ENCODE measurements at places on chromosomes 7 and 10.
A peak's percentile ranks its signal among the peaks of the same experiment; 100 is the strongest.

- peak; percentile 35 for DNase-seq
These were observed 228.1 kb upstream of the PFKP start for GRCh38 chr10:2839081-2839725.

DNA sequence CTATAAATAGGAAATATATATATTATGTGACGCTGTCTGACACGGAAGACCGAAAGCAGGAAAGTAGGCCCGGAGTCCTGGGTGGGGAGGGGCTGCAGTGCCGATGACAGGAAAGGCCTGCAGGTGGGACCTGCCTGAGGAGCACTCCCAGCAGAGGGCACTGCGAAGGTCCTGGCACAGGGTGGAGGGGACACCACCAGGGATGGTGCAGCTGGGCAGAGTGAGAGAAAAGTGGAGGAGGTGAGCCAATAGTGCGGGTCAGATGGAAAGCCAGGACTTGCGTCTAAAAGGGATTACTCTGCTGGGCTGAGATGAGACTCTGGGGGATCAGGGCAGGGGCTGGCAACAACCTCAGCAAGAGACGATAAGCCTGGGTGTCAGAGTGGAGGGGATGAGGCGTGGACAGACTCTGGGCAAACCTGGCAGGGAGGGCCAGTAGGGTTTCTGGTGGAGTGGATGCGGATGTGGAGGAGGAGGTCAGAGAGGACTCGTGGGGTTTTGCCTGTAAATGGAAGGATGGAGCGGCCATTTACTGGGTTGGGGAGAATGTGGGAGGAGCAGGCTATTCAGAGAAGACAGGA lies 118.2 kb upstream of the ZNF746 start:
- DNase-seq, result no peak

GRCh38 chr7:115221456-115221855 lies 299.6 kb downstream of the MDFIC start:
- no peak for DNase-seq

DNA sequence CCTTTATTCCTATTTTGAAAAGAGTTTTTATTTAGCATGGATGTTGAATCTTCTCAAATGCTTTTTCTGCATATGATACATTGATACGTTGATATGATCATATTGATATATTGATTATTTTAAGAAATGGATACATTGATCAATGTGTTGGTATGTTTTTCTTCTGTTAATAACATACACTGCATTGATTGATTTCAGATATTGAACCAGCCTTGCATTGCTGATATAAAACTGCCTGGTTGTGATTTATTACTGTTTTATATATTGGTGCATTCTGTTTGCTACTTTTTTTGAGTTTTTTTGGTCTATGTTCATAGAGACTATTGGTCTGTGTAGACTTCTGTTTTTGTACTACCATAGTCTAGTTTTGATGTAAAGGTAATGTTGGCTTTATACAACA lies 26.8 kb upstream of the RABGEF1 start:
- no peak for DNase-seq

DNA sequence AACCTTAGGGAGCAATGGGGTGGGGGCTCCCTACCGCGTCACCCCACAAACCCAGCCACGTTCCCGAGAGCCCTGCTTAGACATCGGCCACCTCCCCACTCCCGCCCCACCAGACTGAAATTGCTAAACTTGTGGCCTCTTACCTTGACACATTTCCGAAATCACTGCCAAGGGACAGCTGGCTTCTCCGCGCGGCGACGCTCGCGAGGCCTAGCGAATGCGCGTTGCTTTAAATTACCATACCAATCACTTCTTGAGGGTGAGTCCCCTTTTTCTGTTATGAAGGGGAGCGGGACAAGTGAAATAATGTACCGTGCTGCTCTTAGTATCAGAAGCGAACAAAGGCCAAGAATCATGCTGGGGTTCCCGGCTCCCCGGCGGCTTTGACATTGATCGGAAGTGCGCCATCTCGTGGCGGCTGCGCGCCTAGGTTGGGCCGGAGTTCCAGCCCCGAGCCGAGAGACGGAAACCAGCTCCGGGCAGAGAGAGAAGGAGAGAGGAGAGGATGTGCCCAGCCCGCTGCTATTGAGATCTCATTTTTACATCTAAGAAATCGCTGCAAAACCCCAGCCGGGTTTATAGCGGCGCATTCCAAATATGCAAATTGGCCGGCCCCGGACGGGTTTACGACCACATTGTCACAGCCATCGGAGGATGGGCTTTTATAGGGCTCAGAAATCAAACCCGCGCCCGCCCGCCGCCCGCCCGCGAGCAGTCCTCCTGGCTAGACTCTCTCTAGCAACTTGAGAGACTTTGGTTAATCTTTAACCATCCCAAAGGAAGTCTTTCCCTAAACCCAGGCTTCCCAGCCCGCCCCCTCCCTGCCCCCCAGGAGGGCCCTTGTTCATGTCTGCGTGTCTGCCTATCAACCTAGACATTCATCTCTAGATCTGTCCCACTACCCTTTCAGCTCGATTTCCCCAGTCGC lies 5.3 kb downstream of the HOXA11 start:
- peak; percentile 41 for DNase-seq

DNA sequence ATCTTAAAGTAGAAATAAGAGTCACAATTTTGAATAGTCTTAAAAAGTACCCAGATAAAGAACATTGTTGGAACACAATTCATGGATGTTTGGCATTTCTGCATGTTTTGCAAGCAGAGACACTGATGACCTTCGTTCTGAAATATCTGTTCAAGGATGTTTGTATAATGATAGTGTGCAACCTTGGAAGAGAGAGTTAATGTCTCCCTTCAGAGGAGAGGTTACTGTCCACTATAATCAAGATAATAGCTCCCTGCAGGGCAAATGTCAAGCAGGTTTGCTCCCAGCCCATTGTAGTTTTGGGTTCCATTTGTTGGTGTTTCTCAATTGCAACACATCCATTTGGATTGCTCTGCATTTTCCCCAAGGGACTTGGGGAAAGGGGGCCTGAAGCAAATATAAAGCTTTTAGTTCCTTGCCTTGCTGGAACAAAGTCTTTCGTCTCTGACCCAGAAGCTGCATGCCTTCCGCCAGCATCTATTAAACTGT lies 45.2 kb downstream of the COL1A2 start:
- DNase-seq, result no peak

- DNase-seq, result no peak
These were observed 175.6 kb downstream of the OTUD1 start for GRCh38 chr10:23614483-23614882.

DNA sequence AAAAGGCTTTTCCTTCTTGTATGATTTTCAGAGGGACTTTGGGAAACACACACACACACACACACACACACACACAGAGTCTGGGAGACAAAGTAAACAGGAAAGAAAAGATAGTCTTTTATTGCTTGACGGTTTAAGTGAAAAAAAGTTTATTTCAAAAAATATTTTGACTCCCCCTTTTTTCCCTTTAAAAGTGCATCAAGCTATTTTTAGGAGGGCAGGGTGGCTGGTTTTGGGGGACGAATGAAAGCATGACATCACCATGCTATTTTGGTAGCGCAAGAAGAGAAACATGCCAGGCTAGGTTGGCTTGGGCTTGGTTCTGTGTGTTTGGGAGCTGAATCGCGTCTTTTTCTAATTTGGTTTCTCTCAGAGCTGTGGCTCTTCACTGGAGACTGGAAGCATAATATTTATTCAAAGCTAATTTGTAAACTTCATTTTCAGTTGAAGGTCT lies 129.2 kb downstream of the BAMBI start:
- DNase-seq, result no peak

DNA sequence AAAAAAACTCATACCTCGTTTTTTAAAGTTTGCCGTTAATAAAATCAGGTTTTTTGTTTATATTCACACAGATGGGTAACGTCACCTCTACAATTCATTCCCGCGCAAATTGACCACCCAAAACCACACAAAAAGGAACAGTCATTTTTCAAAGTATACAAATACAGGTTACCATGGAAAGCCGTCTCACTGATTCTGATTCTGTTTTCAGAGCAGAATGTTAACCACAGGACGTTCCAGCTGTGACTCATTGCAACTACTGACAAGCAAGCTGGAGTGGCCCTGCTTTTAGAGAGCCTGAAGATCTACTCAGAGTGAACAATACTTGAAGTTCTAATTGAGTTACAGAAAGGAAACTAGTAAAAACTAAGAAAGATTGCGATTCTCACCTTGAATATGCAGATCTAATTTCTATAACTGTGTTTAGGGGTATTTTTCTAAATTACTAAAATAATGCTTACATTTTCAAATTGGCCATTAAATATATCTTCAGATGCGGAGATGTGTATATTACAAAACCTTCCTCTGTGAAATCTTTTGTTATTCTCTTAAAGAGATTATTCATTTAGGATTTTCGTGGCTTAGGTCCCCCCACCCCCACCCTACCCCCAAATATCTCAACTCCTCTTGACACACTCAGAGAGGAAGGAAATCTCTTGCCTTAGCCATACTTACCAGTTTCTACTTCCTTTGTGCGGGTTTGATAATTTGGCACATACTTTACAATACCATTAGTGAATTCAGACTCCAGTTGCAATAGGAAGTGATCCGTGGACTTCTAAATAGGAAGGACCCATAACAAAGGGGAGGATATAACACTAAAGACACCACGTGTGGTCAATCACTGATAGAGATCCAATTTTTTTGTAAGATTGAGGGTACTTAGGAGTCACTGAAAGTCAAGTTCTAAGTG lies 106.0 kb downstream of the CUBN start:
- peak; percentile 85 for DNase-seq

- DNase-seq, result no peak
These were observed 6.6 kb downstream of the GNA12 start for GRCh38 chr7:2837496-2837895.

- DNase-seq, result no peak
These were observed 116.9 kb downstream of the CDCA7L start for GRCh38 chr7:21828841-21829240.

- DNase-seq, result no peak
These were observed 244.3 kb downstream of the PRKG1 start for GRCh38 chr10:51318399-51319172.

GRCh38 chr7:134051020-134051419 lies 76.1 kb upstream of the LRGUK start:
- DNase-seq, result no peak

DNA sequence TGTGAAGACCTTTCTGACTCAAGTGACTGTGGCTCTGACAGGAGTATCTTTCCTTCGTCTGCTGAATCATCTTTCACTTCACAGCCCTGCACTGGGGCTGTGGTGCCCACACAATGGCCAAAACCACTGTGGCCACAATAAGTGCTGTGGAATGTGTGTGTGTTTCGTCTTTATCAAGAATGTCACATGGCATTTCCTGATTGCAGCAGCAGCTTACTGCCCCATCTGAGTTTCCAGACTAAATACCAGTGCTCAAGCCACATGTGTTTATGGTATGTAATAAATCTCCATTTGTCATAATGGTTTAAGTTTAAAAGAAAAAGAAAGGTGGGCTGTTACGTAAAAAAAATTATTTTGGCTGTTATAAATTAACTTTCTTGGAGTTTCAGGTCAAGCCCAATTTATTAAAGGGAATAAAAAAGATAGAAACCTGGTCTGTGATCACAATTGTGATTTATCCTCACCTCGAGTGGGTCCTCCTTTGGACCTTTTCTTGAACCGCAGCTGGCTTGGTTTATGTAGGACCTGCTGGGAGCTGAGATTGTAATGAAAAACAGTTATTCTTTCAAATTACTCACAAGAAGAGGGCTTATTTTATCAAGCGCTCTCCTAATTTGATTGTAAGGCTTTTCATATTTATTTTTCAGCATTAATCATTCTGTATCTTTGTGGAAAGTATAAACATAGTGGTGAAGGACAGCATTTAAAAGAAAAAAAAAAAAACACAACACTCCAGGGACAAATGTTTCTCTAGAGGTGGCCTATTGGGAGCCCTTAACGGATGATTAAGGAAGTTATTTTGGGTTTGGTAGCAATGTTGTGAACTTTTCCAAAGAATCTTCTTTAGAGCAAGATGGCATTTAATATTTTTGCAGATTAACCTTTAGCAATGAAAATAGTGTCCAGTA lies 116.2 kb downstream of the LRMDA start:
- no peak for DNase-seq

- no peak for DNase-seq
These were observed 763 bp upstream of the RALA start for GRCh38 chr7:39622609-39623008.

GRCh38 chr7:44573464-44574286 lies at the start of gene DDX56:
Gene DDX56 (minus strand): TSS chr7:44573908. CDS start chr7:44573895, 13 bp downstream.
- peak; percentile 90 for DNase-seq

- peak; percentile 11 for DNase-seq
These were observed 38.0 kb downstream of the CYTH3 start for GRCh38 chr7:6234384-6234783.

DNA sequence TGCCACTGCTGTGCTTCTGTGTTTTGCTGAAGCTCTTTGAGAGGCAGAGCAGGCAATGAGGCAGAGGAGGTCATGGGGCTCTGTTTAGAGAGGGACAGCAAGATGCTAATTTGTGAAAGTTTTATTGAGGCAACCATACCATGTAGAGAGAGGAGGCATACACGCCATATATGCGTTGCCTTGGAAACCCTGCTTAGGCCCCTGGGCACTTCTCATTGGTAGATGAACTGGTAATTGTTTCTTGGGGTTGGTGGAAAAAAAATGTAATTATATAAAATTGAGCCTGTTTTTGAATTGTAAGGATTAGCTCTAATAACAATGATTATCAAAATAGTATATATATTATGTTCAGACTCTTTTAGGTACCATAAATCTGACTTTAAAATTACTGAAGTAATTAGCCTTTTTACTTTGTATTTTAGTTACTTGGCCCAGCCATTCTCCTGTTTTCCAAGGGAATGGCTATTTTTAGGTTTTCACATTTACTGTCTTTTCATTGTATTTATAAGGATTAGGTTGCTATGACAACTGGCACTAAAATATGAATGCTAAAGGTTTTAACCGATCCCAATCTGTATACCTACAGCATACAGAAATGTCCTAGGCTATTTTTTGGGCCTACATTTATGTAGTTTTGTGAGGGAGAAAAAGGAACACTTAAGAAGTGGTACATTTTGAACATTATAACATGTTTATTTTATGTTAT lies 52.4 kb downstream of the BZW2 start:
- no peak for DNase-seq

- no peak for DNase-seq
These were observed 23.0 kb downstream of the SLC37A3 start for GRCh38 chr7:140375323-140375722.

DNA sequence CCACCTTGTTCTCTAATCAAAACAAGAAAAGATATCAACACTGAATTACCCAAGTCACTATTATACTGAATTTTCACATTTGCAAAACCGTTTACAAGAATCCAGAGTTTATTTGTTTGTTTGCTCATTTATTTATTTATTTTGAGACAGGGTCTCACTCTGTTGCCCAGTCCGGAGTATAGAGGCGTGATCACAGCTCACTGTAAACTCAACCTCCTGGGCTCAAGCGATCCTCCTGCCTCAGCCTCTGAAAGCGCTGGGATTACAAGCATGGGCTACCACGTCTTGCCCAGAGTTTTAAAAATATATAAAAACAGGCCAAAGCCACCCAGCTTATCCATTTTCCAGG lies 8.5 kb downstream of the CREB3L2 start:
- DNase-seq, result no peak

GRCh38 chr7:69744026-69744425 lies 145.8 kb downstream of the AUTS2 start:
- DNase-seq, result no peak

DNA sequence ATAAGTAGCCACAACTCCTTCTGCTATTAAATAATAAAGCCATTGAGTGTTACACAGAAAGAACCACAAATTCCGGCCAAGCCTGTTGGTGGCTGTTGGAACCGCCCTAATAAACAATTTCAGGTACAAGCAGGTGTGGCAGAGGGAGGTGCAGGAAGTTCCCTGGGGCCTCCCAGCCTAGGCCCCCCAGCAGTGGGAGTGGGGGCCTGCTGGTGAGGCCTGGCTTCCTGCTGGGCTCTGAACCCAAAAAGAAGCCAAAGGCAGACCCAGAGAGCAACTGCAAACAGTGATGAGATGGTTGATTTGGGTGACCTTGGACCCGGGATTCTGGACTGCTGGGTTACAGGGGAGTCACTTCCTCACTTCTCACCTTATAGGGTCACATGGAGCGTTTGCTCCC lies 21.0 kb upstream of the LMTK2 start:
- DNase-seq, result no peak

All from stimulated activated CD4-positive, alpha-beta T cell treated with anti-CD3 and anti-CD28 coated beads, Interleukin-4, amount 100 ng/mL, for 4 hours (primary cell).